ENCODE measurements at places on chromosomes 7 and 10.
A peak's percentile ranks its signal among the peaks of the same experiment; 100 is the strongest.

DNA sequence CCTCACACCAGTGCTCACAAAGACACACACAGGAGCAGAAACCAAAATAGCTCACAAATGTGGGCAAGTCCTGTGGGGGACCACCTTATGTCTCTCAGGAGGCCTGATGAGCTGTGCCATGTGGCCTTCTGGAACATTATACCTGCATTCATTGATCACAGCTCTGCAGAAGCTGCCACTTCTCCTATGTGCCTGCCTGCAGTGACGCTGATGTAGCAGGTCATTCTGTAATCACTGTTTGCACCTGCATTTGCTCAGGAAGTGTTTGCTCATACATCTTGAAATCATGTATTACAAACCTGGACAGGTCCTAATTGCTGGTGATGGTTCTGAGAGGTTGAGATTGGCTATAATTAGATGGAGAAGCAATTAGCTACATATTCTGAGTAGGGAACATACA, 310.2 kb downstream of the AUTS2 start:
- DNase-seq = no peak

- no peak for DNase-seq
Measured at GRCh38 chr10:48564466-48565160, 40.3 kb downstream of the ARHGAP22 start.

DNA sequence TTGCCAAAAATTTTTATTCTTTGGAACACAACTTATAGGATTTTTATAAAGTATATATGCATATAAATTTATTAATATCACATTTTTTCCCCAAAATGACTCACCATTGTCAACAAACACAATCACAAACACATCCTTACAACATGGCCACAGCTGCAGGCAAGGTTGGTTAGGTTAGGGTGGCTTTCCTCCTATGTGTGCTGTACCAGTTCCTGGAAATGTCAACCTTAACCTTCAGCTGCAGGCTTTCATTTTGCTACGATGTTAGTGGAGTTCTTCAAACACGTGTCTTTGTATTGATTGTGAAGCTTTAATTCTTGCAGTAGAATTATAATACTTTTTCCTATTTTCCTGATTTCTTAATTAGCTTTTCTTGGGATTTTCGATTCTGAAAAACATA, 185.8 kb downstream of the PTEN start:
- DNase-seq = no peak

DNA sequence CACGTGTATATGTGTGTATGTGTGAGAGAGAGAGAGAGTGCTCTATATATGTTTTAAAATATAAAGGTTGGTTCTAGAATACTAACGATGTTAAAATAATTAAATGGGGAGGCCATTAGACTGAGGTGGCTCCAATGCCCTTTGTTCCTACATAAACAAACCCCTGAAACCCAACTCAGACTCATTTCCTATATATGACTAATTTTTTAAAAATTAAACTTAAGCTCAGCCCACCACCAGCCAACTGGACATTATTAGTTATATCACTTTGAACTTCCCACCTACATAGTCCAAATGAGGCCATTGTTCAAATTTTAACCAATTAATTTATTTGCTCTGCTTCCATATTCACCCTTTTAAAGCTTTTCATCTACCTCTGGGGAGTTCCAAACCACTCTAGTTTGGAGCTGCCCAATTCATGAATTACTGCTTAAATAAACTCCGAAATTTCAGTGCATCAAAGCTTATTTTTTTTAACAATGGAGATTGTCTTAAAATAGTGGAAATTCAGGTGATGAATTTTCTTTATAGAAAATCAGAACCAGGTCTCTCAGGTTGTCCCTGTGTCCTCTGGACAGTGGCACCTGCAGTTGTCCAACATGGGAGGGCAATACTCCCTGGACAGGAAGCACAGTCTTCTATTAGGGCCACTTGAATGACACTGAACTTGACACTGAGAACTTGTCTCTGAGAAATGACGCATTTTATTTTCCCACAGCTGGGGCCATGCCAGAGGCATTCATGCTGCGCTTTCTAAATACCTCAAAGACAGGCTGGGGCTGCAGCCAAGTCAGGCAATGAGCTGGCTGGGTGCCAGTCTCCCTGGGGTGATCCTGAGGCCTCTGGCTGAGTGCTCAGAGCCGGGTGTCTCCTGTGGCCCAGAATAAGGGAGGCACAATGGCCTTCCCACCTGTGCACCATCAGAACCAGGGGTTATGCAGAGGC, 109.5 kb upstream of the TMEM72 start:
- peak; percentile 62 for DNase-seq

DNA sequence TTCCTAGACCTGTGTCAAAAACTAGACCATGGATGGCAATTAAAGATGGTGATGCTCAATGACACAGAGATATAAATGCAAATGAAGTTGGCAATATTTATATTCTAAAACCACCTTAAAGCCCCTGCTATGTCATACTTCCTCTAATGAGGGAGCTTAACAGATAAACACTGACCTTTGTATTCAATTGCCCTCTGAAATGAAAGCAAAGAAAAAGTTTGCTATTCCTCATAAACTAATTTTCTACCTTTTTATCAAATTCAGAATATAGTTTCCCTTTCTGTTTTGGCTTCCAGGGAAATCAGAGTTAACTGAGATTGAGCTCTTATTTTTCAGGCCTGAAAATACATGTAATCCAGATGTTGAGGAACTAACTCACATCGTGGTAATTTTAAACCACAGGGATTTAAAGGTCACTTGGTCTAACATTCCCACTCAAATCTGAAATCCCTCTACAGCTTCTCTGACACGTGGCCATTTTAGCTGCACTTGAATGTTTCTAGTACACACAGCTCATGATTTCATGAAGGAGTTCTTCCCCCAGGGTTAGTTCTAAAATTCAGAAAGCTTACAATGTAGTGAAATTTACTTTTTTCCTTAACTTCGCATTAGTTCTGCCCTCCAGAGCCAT, 37.9 kb upstream of the ABCB5 start:
- DNase-seq = no peak

- no peak for DNase-seq
Measured at GRCh38 chr10:93073539-93074146, at the start of gene CYP26A1. Gene CYP26A1 (plus strand): TSS chr10:93073893. CDS start chr10:93073935, 42 bp downstream.
